Foreskin fibroblast (primary cell): ENCODE measurements at places on chromosomes 2 and 18.

- DNase-seq, result no peak
These were observed 4.4 kb downstream of the PSD4 start for GRCh38 chr2:113178069-113178746.

DNA sequence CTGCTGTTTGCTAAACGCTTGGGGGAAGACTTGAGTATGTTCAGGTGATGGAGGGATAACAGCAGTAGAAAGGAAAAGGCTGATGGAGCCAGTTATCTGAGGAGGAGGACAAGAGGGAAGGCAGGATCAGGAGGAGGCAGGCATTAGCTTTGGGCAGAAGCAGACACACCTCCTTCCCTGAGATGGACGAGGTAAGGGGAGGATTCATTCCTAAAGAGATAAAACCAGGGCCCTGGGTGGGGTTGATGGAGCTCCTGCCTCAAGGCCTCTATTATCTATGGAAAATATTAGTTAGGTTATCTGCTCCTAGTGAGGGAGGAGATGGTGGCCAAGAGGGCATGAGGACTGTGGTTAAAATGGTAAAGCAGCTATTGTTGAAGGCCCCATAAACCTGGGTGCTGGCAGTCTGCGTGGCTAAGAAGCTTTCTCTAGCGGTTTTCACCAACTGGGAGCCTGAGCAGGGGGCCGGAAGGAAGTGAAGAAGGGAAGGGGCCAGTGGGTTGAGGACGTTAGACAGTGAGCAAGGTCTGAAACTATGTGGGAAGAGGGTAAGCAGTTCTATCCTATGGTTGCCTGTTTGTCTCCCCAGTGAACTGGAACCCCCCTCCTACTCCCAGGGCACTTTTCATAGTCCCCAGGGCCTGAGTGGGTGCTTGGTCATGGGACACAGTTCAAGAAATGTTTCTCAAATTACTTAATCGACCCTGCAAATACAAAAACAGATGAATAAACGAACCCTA, 56.6 kb upstream of the HK2 start:
- DNase-seq, result no peak

- peak; percentile 37 for DNase-seq
These were observed 40.4 kb downstream of the TMEM18 start for GRCh38 chr2:636641-637405.

- DNase-seq, result peak; percentile 23
These were observed 45.8 kb downstream of the WDR7 start for GRCh38 chr18:56696966-56697365.

- DNase-seq, result no peak
These were observed 362.0 kb downstream of the CLIP4 start for GRCh38 chr2:29477186-29477585.

- DNase-seq, result no peak
These were observed 24.6 kb downstream of the COX7A2L start for GRCh38 chr2:42336361-42336965.

DNA sequence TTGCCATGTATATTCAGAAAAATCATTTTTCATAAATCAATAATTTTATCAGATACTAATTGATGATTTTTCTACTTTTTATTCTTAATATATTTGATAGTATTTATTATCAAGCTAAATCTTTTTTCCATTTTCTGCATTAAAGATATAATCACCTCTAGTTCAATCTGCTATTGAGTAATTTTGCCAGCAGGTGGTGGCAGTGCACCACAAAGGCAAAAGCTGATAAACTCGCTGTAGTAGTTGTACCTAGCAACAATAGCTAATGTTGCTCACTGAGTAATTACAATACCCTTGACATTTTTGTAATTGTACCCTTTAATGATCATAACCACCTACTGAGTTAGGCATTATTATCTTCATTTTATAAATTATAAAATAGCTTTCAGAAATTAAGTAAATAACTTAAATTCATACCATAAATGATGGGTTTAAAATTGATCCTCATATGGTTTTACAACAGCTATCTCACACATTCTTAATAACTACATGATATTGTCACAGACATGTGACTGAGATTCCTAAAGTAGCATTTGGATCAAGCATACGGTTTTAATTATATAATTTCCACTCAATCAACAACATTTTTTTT, 52.0 kb upstream of the CALCRL start:
- peak; percentile 76 for DNase-seq

GRCh38 chr2:100427627-100428258, 10.3 kb upstream of the CHST10 start:
- peak; percentile 63 for DNase-seq

DNA sequence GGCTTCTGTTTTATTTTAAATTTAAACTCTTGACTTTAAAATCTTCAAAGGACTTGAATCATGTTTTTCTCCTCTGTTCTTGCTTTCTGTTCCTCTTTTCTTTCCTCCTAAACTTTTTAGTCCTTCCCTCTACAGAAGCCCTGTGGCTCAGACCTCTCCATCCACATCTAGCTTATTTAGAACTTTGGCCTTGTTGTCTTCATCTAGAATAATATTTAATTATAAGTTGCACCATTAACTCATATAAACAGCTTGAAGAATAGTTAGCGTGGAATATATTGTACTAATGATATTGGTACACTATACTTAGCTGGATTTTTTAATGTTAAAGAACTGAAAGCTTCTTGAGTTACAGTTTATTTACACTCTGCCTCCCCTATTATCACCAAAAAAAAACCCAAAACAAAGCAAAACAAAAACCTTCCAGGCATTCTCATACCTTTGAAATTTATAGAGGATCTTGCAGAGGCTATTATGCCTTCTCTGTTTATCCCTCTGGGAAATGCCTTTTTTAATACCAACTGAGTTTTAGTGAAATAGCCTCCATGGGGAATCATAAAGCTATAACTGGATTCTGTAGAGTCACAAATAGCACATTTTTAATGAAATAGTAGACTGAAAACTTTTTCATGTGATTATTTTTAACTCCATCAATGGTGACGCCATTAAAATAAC, 9.2 kb upstream of the CCDC141 start:
- DNase-seq, result no peak

DNA sequence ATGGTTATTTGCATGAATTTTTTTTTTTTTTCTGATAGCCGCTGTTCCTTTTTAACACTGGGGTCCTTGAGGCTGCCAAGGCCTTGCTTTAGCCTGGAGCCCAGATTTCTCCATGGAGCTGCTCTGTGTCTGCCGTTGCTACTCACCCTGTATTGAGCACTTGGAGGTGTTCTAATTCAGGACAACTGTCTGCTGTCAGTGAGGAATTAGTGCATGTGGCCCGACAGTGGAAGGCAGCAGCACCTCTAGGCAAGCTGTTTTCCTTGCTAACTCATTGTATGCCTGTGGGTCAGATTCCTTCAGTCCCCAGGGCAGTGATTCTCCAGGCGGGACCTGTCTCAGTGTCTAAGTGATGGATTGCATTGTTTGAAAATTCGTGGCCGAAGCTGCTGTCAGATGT, 147.7 kb upstream of the DPP10 start:
- DNase-seq, result no peak

GRCh38 chr18:39611381-39612100, 2045.9 kb upstream of the CELF4 start:
- no peak for DNase-seq

DNA sequence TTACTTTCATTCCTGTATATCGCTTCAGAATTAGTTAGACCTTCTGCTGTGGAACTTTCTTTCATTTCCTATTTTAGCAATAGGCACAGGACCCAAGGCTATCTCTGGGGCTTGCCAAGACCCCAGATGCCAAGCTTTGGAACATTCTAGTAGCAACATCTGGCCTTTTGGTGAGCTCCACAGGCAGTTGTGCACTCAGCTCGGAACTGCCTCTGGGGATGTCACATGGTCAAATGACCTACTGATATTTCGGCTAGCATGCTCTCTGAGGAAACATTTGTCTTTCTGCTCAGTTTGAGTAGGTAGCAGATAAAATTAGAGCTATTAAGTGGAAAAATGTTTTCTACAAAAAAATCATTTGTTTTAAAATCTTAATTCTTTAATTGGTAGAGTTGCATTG, 76.6 kb upstream of the ITGA4 start:
- peak; percentile 45 for DNase-seq

DNA sequence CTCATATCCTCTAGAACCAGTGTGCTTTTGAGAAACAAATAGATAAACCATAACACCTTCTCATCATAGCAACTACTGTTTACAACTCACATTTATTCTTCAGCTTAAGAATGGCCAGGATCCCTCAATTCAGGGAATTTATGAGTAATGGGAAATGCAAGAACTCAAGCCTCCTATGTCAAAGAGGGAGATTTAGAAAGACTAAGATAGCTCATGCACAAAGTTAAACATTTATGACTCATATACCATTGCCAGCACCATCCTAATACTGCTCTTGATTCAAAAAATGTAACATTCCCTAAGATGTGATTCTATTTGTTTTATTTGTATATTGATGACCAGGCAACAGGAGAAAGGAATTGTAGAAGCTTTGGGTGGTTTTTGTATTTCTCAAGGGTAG, 172.8 kb downstream of the CYP26B1 start:
- peak; percentile 5 for DNase-seq

GRCh38 chr2:905091-905832, 45.4 kb upstream of the SNTG2 start:
- DNase-seq, result no peak

DNA sequence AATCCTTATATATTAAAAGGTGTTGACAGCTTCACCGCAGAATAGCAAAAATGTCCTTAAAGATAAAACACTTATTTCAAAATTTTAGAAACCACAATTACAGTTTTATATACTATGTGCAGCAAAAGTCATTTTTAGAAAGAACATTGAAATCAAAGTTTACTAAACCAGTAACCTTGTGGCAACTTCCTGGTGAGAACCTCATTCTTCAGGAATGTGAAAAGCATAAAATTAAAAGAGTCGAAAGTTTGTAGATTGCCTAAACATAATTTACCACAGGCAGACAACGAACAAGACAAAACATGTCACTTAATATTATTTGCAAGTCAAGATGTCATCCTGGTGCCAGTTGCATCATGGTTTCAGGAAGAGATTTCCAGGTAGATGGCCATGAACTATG, 108.3 kb upstream of the NRP2 start:
- DNase-seq, result peak; percentile 12

- DNase-seq, result no peak
These were observed 1624.2 kb upstream of the TMEFF2 start for GRCh38 chr2:193818801-193819499.

DNA sequence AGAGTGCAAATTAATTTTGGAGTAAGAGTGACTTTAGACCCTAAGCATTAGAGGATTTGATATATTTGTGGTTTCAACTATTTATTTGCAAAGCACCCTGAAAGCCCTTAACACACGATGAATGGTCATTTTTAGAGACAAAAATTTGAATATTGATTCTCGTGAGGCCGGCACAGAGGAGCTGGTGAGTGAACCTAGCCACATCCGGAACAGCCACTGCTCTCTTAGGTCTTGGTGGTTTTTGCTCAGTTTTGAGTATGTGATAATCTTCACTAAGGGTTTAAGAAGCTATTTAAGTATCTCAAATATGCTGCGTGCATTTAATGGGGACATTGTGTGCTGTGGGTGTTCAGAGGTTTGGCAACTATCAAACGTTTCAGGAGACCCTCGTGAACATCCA, 204.8 kb downstream of the TSN start:
- DNase-seq, result no peak

DNA sequence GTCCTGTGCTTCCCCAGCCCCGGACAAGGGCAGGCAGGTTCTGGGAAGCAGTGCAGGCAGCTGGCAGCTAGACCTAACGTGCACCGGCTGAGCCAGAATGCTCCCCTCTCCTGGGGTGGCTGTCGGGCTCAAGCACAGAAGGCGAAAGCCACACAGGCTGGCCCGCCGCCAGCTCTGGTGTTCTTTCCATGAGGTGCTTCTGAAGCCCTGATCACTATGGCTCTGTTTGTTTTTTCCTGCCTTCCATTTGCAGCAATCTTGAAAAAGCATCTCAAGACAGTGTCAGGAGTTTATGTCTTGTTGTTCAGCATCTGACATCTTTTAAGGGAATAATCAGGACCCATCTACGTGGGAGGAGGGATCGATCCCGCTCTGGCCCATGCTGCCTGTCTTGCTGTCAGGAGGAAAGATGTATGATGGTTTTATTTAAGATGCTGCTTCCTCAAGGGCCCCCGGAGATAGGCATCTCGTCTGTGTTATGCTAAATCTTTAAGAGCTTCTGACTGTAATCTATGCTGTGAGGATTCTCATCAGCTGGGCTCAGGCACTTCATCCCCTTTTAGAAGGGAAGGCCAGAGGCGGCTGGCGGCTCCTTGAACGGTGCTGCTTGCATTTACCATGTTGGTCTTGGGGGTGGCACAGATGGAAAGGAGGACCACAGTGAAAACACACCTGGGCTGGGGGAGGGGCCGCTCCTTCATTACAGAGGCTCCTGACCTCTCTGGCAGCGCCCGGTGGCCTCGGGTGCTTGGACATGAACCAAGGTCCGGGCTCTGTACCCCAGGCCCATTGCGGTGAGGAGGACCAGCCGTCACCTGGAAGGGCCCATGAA, 118.5 kb upstream of the HDAC4 start:
- DNase-seq, result no peak

- no peak for DNase-seq
These were observed 147.9 kb downstream of the MYT1L start for GRCh38 chr2:2183176-2183575.

- DNase-seq, result no peak
These were observed 100.8 kb upstream of the UGP2 start for GRCh38 chr2:63740943-63741342.

- peak; percentile 88 for DNase-seq
These were observed 431.1 kb upstream of the ZEB2 start for GRCh38 chr2:144950899-144951560.

- DNase-seq, result peak; percentile 6
These were observed 130.2 kb upstream of the PID1 start for GRCh38 chr2:229401171-229401865.

- peak; percentile 91 for DNase-seq
These were observed 139.1 kb downstream of the IRS1 start for GRCh38 chr2:226660526-226660925.

DNA sequence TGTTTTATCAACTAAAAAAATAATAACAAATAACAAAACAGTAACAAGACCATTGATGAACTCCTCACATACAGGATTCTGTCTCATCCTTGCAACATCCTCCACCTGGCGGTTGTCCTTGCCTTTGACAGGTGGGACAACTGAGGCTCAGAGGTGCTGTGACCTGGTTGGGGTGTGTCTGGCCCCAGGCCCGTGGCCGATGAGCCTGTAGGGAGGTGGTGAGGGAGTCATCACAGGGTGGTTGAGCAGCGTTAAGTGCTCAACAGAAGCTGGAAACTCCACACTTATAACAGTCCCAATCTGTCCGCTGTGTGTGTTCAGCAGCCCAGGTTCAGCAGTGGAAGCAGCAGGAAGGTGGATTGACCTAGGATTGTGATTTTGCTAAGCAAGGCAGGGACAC, 131.6 kb upstream of the RAB12 start:
- DNase-seq, result no peak
